Stimulated activated CD4-positive, alpha-beta T cell treated with anti-CD3 and anti-CD28 coated beads, TNF-alpha, amount 100 ng/mL, for 48 hours (primary cell): ENCODE measurements at places on chromosomes 7 and 10.
A peak's percentile ranks its signal among the peaks of the same experiment; 100 is the strongest.

GRCh38 chr7:51123322-51124019 is 193.1 kb downstream of the COBL start:
- peak; percentile 81 for DNase-seq

DNA sequence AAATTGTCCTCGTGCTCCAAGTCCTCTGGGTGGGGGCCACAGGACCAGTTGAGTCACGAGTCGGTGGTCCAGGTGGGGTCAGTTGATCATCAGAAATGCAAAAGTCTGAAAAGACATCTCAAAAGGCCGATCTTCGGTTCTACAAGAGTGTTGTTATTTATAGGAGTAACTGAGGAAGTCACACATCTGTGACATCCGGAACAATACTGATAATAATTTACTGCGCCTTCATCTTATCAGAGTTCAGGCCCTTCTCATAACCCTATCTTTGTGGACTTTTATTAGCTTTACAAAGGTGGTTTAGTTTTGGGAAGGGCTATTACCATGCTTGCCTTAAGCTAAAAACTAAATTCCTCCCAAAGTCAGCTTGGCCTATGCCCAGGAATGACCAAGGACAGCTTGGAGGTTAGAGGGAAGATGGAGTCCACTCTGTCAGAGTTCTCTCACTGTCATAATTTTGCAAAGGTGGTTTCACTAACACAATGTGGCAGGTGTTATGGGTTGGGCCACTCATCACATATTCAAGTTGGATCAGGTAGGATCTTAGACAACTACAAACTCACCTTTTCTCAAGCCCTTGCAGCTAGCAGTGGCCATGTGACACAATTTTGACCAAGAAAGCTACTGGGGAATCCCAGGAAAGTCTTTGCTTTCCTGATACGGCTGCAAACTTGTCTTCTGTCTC is 54.7 kb upstream of the CHST3 start:
- DNase-seq, result no peak

- DNase-seq, result no peak
Measured at GRCh38 chr7:16070806-16071205, 350.5 kb downstream of the CRPPA start.

DNA sequence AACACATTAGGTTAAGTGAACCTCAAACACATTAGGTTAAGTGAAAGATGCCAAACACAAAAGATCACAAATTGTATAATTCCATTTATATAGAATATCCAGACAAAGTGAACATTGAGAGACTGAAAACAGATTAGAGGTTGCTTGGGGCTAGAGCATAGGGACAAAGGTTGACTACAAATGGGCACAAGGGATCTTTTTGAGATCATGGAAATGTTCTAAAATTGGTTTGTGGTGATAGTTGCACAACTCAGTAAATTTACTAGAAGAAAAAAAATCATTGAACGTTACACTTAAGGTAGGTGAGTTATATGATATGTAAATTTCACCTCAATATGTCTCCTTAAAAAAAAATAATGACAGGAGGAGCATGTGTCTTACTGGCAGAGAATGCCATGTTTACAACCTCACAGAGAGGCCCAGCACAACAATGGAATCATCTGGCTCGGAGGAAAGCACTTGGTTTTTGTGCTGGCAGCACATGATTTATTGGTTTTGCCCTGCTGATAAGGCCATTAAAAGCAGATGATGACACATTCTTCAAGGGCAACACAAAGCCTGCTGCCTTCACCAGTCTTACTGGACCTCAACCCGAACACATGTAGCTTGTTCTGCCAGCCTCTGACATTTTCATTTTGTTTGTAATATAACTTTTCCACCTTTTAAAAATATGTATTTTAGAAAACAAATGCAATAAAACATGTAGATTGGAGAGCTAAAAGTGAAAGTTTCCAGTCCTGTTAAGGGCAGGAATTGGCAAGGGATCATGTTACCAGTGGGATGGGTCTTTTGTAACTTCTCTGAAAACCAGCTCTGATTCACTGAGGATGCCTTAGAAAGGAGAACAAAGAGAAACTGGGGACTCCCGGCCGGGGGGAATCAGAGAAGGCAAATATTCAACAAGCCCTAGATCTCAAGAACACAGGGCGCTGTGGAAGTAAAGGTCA is 11.9 kb upstream of the LMOD2 start:
- no peak for DNase-seq

- DNase-seq, result no peak
Measured at GRCh38 chr7:82810558-82811259, 352.0 kb downstream of the PCLO start.

- peak; percentile 39 for DNase-seq
Measured at GRCh38 chr10:99658622-99659030, 683 bp upstream of the ENTPD7 start.

DNA sequence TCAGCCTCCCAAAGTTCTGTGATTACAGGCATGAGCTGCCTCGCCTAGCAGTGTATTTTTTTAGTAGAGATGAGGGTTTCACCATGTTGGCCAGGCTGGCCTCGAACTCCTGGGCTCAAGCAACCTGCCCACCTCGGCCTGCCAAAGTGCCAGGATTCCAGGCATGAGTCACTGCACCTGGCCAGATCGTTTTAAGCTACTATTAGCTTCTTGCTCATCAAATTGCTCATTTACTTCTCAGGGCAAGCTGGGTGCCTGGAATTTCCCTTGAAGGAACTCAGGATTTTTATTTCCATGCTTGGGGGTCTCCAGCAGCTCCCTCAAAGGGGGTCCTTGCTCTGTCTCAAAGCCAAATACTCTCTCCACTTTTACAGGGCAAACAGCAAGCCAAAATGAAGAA is 798.0 kb upstream of the AUTS2 start:
- no peak for DNase-seq

DNA sequence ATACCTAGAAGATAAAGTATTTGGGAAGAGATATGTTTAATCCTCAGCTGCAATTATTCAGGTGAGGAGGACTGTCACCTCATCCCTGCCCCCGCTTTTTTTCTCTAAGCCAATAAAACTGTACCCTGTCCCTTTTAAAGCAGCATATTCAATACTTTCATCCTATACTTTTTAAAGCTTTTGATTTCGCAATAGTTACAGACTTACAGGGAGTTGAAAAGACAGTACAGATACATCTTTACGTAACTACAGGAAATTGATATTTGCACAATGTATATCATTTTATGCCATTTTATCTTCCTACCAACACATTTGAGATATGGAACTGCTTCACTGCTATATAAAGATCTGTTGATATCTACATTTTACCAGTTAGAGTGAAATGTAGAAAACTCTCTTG is 47.6 kb downstream of the STK17A start:
- DNase-seq, result no peak

- DNase-seq, result peak; percentile 12
Measured at GRCh38 chr7:90211391-90212148, at the start of gene STEAP2. TSS of gene STEAP2 (plus strand) at chr7:90211740. CDS start at chr7:90225083, 13,343 bp downstream.

DNA sequence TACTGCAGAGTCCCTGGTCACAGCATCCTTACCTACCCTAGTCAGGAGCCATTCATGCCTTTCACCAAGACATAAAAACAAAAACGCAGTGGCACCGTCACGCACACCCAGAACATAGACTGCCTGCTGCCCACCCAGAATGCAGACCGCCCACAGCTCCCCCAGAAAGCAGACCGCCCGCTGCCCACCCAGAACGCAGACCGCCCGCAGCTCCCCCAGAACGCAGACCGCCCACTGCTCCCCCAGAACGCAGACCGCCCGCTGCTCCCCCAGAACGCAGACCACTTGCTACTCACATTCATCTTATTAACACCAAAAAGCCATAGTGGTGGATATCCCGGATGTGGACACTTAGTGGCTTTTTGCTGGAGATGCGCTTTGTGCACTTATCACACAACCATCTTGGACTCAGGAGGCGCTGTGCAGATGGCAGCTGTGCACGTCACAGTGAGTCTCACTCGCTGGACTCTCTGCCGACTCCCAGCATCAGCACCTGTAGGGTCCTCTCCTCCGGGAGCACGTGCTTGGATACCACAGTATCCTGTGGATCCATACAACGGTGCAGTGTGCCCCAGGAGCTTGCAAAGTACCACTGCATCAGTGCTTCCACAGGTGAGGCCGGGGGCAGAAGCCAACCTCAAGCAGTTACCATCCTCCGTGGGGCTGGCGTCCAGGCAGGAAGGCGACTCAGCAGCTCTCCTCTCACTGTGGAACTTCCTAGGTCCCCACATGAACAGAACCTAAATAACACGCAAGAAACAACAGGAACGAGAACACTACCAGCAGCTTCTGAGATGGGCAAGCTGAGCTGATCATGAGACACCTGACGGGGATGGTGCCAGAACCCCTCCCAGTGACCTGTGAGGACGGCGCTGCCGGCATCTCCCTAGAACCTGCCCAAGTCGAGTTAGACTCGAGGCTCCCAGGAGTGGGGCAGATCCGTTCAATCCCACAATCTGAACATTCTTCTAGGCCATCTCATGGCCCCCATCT is 161.0 kb downstream of the DIP2C start:
- DNase-seq, result no peak

- no peak for DNase-seq
Measured at GRCh38 chr10:102208311-102209035, 17.6 kb upstream of the ELOVL3 start.

- no peak for DNase-seq
Measured at GRCh38 chr7:47179812-47180515, 401.9 kb downstream of the TNS3 start.

- no peak for DNase-seq
Measured at GRCh38 chr7:8236780-8237407, 25.1 kb downstream of the ICA1 start.

- no peak for DNase-seq
Measured at GRCh38 chr7:112782498-112782897, 7.7 kb downstream of the TMEM168 start.

- no peak for DNase-seq
Measured at GRCh38 chr10:4141471-4141870, 356.5 kb upstream of the KLF6 start.

DNA sequence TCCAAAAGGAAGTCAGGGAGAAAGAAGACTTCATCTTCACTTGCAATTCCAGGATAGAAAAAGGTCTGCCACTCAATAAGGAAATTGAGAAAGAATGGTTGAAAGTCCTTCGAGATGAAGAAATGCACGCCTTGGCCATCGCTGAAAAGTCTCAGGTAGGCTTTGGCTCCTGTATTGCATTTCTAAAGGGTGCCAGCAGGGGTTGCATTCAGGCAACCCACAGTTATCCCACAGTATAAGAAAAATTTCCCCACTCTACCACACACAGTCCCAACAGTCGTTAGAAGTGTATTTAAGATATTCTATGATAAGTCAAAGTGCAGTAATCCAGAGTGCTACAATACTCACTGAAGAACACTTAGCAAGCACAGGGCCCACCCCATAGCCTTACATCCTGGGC is 93.4 kb upstream of the FGL2 start:
- DNase-seq, result no peak

DNA sequence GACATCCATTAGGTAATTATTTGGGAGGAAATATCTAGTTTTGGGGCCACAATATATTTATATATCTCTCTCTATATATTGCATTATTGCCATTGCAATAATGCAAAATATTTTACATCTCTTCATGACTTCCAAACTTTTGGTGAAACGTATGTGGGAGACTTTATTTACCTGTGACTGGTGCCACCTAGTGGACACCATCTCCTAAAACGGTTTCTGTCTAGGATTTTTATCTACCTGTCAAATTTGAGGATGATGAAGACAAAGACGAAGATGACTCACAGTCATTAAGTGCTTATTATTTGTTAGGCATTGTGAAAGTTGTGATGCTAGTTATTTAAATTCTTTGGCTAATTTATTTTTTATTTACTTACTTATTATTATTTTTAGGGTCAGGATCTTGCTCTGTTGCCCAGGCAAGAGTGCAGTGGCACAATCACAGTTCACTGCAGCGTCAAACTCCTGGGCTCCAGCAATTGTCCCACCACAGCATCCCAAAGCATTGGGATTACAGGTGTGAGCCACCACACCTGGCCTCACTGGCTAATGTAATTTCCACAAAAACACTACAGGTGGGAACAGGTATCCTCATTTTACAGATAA is 18.7 kb upstream of the CBLL1 start:
- no peak for DNase-seq

GRCh38 chr7:78463039-78463438 is 664.5 kb downstream of the PHTF2 start:
- no peak for DNase-seq

- DNase-seq, result no peak
Measured at GRCh38 chr7:19988860-19989259, 215.4 kb upstream of the TMEM196 start.

DNA sequence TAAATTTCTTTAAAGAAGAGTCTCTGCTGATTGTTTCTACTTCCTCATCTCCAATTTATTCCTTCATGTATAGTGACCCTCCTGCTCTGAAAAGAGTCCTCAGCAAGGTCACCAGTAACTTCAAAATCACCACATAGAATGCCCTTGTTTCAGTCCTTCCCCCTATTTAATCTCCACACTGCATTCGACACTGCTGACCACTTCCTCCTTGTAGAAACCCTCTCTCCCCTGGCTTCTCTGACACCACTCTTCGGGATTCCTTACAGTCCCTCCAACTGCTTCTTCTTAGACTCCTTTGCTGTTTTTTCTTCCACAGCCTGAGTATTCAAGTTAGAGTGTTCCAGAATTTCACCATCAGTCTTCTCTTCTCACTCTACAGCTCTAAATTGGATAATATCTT is 89.5 kb downstream of the VPS41 start:
- no peak for DNase-seq

- no peak for DNase-seq
Measured at GRCh38 chr10:122733931-122734665, 34.5 kb upstream of the C10orf120 start.

GRCh38 chr7:50152486-50152885 is 59.4 kb upstream of the ZPBP start:
- DNase-seq, result no peak

DNA sequence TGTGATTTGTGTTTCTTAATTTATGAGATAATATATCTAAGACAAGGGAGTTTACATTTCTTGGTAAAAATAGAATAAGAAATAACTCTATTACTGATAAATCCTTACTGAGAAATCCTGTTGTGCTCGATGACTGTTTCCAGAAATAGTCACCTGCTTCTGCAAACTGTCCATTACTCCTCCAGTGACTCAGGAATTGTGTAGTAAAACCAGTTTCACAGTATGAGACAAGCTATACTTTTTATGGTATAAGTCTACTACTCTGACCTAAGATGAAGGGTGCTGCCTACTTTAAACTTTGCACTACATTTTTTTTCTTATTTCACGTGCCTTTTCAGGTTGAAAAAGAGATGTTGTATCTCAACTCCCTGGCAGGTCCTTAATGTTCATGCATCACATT is 6.8 kb upstream of the ANKRD22 start:
- DNase-seq, result no peak

DNA sequence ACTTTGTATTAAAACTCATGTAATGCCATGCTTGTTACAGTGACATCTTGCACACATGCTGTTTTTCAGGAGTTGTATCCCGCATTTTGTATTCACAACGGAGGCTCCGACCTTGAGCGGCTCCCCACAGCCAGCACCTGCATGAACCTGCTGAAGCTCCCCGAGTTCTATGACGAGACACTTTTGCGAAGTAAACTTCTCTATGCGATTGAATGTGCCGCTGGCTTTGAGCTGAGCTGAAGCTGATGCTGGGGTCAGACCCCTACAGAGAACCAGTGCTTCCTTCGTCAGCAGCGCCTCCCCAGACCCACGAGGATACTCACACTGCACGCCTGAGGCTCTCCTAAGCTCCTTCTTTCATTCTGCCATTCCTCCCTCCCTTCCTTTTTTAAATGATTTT is 69.3 kb upstream of the DNAJB6 start:
- no peak for DNase-seq
